ENCODE measurements at places on chromosomes 3 and 15.
A peak's percentile ranks its signal among the peaks of the same experiment; 100 is the strongest.

DNA sequence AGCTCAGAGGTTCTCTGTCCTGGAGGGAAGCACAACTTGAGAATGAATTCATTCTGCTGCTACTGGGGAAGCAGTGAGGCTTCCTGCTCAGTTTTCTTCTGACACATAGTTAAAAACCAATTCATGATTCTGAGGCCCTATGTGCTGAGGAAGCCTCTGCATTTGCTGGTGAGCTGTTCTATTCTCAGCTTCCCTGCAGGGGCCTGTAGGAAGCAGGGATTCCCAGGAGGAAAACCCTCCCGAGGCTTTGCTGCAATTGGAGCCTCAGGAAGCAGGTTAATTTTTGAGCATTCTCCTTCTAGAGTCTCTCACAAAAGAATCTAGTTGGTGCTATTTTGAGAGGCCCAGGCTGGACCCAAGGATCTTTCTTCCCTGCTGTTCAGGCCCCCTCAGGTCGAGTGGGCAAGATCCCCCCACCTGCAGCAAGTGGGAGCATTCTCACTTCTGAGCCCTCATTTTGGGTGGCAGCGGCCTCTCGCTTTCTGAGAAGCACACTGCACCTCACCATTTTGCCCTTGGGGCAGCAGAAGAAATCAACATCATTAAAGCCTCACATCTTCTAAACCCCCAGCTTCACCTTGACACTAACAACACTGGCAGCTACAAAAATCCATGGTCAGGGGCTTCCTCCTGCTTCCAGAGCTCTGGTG lies 197.5 kb upstream of the TSC22D2 start:
- DNase-seq, result no peak

DNA sequence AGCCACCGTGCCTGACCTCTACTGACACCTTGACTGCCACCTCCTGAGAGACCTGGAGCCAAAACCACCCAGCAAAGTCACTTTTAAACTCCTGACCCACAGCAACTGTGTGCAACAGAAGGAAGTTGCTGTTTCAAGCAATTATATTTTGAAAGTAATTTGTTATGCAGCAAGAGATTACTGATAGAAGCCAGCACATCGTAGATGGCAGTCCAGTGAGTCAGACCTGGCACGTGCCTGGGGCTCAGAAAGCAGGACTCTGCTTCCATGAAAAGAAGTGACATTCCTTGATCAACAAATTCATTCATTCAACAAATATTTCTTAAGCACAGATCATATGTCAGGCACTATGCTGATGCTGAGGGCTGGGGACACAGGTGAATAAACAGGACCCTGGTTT lies 5.7 kb upstream of the CSPG4 start:
- DNase-seq, result no peak

DNA sequence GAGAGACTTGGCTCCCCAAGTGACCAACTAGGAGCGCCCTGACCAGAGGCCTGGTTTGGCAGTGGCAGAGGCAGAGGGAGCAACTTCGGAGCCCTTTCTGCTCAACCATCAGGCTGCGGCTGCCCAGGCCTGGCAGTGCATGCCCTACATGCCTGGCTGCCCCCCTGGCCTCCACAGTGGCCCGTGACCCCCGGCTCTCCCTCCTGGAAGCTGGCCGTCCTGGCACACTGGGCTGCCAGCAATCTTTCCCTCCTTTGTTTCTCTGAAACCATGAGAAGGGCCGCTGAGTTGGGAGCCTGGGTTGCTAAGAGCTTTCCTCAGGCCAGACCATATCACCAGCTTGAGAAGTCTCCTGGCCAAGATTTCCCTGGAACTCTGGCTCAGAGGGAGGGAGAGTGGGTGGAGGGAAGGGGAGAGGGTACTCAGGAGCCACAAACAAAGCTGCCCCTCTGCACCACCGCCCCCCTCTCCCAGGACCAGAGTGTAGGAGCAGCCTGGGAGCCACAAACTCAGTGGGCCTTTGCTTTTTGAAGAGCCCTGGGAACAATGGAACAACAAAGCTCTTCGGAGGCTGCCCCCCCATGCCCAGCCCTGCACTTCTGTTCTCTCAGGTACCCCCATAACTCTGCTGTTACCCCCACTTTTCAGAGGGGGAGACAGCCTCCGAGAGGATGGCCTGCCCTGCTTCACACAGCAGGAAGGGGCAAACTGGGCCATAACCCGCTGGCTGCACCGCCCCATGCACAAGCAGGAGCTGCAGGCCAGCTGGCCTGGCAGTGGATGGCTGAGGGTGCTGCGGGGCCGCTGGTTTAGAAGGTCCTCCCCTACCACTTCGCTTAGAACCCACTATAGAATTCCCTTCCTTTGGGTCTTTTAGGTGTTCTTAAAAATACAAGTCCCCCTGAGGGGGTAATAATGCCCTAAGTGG lies 11.3 kb downstream of the CORO2B start:
- DNase-seq, result no peak

DNA sequence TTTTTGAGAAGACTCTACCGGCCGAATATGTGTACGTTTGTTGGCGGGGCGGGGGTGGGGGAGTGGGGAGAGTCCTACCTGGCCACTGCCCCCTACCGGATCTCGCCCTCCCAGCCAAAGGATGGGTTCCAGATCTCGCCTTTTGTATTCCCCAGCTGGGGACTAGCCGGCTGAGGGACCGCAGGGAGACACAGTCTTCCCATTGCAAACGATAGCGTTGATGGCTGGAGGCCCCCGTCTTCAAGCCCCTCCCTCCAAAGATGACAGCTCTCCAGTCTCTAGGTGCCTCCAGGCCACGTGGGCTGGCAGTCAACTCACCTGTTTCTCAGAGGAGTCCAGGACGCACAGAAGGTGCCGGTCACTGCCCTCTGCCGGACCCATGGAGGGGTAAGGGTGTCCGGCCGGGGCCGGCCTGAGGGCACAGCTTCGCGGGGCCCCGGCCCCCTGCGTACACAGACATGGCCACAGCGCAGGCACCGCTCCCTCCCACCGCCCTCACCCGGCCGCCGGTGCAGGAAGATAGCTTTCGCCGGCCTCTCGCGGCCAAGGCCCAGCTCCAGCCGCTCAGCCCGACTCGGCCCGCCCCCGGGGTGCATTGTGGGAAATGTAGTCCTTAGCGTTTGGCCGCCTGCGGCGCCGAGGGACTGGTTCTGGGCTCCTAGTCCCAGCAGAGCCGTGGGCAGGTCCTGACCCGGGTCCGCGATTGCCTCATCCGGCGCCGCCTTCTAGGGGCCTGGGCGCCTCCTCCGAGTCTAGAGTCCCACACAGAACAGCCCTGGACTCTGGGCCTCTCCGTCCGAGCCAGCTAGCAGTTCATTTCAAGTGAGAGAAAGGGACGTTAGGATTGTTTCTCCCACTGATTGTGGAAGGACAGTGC lies at the start of gene MON1A:
Gene MON1A (minus strand): TSS at position 521 of the 877 bp plus-strand sequence. CDS start 16,465 bp downstream, outside the sequence.
- peak; percentile 98 for DNase-seq

GRCh38 chr3:11306817-11307589 lies 34.8 kb downstream of the ATG7 start:
- no peak for DNase-seq

DNA sequence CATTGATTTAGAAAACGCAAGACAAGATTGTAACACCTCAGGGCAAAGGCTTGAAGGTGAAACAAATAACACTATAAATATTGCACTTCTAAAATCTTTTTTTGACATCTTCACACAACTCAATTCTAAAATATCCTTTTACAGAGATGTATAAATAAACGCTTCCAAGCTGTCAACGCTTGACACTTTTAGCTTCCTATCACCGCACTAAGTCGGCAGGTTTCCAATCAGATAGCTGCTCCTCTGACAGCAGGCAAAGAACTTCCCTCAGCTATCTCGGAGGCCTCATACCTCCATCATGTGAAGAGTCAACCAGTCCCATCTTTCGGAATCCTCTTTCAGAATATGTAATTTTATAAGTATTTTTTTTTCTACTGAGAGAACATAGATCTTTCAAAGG lies 71.0 kb downstream of the PCOLCE2 start:
- DNase-seq, result no peak

DNA sequence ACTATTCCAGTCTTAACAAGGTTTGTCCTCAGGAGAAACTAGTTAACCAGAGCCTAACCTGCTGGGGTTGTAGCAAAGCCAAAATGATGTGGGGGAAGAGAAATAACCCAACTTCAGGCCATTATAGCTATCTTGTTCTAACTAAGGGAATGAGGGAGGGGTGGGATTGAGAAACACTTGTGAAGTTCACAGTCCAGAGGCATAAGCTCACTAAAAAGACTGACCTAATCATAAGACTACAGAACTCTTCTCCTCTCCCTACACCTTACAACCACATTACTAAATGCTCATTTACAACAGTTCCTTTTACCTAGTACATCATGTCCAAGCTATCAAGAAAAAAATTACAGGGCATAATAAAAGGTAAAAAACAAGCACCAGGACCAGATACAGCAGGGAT lies 52.8 kb downstream of the UBE3A start:
- DNase-seq, result no peak

DNA sequence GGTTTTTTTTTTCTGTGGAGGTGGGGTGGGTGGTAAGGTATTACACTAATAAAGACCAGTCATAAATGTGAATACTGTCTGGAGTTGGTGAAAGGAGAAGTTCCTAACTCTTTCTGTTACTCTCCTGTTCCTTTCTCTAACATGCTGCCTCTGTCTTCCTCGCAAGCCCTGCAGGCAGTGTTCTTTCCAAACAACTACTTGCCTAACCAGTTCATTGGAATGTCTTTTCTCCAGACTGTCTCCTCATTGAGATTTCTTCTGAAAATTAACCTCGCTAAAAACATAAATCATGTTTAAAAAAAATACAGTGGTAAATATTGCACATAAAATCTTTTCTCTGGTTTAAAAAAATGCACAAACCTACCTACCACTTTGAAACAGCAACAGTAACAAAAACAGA lies 135.2 kb downstream of the TP63 start:
- no peak for DNase-seq

DNA sequence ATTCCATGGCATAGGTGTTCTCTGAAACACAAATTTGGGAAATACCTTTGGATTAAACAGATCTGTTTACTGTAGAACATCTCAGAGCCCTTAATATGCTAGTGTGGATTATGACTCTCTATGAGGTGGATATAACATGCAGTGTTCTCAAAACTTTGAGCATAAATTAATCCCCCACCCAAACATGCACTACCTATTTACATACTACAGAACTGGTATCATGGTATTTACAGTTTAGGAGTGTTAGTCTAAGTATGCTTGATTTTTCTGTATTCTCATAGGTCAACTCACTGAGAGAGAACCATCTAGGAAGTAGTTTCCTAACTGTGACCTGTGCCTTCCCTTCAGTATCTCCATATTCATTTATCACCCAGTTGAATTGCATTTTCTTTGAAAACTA lies 30.9 kb upstream of the ZNF609 start:
- no peak for DNase-seq

GRCh38 chr3:89697321-89697916 lies 590.0 kb downstream of the EPHA3 start:
- no peak for DNase-seq

DNA sequence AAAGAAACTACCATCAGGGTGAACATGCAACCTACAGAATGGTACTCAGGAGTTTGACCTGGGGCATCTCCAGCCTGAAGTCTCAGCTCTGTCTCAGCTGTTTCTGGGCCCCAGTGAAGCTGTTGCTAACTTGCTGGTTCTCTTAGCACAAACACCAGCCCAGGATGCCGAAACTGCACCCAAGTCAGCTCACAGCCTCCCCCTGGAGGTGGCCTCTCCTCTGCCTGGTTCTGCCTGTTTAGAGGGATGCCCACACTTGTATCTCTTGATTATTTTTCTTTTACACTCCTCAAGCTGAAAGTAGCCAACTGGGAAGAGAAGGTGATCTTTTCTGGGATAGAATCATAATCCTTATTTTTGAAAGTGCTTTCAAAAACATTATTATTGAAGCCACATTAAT lies 289.0 kb upstream of the RASGRP1 start:
- DNase-seq, result no peak

GRCh38 chr3:16849795-16850194 lies 35.0 kb upstream of the PLCL2 start:
- DNase-seq, result no peak

GRCh38 chr3:50373146-50374051 lies 14.1 kb upstream of the TMEM115 start:
- no peak for DNase-seq

DNA sequence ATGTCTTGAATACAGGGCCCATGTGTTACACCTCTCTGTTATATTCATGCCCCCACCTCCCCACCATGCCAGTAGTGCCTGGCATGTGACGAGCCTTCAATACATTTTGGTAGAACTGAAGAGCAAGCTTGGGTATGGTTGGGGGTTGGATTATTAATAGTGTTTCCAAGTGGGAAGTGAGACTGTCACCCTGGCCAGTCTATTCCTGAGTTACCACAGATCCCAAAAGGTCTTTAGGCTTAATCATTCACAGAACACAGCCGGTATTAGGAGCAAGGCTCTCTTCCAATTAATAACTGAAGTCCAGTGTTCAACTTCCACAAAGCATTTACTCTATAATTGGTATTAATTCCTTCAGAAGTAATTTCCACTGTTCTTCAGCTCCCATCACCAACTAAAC lies 231.9 kb upstream of the LRTM1 start:
- DNase-seq, result no peak

- DNase-seq, result no peak
Observed at GRCh38 chr3:168812234-168812633, 716.5 kb upstream of the GOLIM4 start.

DNA sequence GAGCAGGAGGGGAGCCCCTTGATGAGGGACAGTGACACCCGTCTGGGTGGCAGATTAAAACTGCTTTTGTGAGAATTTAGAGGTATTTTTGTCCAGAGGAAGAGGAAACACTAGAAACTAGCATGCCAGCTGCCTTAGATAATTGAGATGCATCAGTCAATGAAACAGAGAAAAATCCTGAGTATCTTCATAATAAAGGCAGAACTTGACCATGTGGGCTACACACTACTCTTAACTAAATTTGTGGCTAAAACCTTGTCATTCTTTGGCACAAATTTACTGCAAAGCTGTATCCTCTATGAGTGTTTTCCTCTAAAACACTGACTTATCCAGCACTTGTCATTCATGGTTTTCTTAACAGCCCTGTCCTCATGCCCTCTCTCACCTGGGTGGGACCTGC lies 259.7 kb upstream of the TPM1 start:
- DNase-seq, result no peak

GRCh38 chr3:162132981-162133380 lies 636.4 kb downstream of the OTOL1 start:
- DNase-seq, result no peak

- DNase-seq, result no peak
Observed at GRCh38 chr3:184718431-184718830, 6.6 kb upstream of the MAGEF1 start.

DNA sequence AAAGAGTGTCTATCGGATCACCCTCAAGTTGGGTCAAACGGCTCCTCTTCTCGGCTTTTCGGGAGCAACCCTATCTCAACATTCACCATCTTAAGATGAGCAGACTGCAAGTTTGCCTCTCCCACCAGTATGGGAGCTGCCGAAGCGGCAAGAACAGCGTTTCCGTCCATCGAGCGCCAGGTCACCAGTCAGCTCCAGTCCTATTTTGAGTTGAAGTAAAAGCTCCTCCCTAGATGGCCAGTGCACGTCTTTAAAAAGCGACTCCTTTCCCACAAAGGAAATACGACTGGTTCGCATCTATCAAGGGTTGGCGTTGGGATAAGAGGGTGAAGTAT lies 369 bp upstream of the U2SURP start:
- no peak for DNase-seq

- no peak for DNase-seq
Observed at GRCh38 chr15:41633609-41634008, 26.6 kb upstream of the MGA start.

Measured in Peyer's patch (tissue), 4 donors.